Stimulated activated CD4-positive, alpha-beta T cell treated with anti-CD3 and anti-CD28 coated beads, Interleukin-1b, Interleukin-23, amount 100 ng/mL, for 1 hour (primary cell): ENCODE measurements at places on chromosomes 3 and 15.

GRCh38 chr15:69751566-69751965, 298.9 kb downstream of the RPLP1 start:
- no peak for DNase-seq

DNA sequence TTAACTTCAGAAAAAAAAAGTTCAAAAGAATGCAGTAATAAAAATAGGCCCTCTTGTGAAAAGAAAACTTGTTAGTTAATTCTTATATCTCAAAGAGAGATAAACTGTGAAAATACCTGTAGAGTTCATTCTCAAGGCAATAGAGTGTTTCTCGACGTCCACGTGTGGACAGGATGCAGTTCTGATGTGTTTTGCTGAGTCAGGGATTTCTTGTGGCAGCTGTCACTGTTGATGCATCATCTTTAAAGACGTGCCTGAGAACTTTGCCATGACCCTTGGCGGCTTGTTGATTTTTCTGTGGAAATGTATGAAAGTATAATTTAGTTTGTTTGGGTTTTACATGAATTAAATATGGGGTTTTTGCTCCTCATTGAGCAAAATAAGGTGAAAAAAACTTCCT, 702.2 kb downstream of the NLGN1 start:
- no peak for DNase-seq

- no peak for DNase-seq
These were observed 169.3 kb upstream of the STAC start for GRCh38 chr3:36210840-36211651.

GRCh38 chr3:14524311-14524711, 15.8 kb downstream of the GRIP2 start:
- no peak for DNase-seq

- no peak for DNase-seq
These were observed 211.7 kb downstream of the CLSTN2 start for GRCh38 chr3:140146668-140147067.

DNA sequence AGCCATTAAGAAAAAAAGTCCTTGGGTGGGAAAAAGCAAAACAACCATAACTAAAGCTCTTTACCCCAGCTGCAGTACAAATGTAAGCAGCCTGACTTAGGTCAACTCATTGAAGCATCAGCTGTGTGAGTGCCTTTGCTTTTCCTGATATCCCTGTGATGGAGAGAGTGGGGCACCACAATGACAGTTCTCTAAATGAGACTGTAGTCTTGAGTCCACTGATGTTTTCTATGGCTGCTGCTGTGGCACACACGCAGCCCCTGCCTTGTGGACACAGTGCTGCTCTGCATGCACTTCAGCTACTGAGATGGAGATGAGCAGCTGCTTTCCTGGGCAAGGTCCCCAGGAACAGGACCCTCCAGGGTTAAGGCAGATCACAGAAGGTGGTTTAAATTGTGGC, 173.2 kb downstream of the KCNAB1 start:
- DNase-seq = no peak

- no peak for DNase-seq
These were observed 50.9 kb downstream of the CEP63 start for GRCh38 chr3:134536781-134537180.

- DNase-seq = no peak
These were observed 30.5 kb downstream of the CCDC32 start for GRCh38 chr15:40534371-40534770.
